ENCODE measurements at places on chromosomes 6 and 20. TPM values are rescaled to one million over a fixed set of nuclear protein-coding genes. Genes with fewer than 3 reads are reported as not detected.

ZNF165 gene
- 0.45 TPM for total RNA-seq

OXT gene
- total RNA-seq, result not detected

PTGIS gene
- total RNA-seq, result 0.92 TPM

TRAPPC3L gene
- not detected for total RNA-seq

MTG2 gene
- 27.7 TPM for total RNA-seq

ISM1 gene
- 0.11 TPM for total RNA-seq

CST5 gene
- not detected for total RNA-seq

PRPF6 gene
- 60.4 TPM for total RNA-seq

MLN gene
- total RNA-seq, result not detected

DEFB126 gene
- not detected for total RNA-seq

FERMT1 gene
- total RNA-seq, result 8.3 TPM

Measured in LHCN-M2 (cell line).